ENCODE measurements at places on chromosomes 16 and 17.

DNA sequence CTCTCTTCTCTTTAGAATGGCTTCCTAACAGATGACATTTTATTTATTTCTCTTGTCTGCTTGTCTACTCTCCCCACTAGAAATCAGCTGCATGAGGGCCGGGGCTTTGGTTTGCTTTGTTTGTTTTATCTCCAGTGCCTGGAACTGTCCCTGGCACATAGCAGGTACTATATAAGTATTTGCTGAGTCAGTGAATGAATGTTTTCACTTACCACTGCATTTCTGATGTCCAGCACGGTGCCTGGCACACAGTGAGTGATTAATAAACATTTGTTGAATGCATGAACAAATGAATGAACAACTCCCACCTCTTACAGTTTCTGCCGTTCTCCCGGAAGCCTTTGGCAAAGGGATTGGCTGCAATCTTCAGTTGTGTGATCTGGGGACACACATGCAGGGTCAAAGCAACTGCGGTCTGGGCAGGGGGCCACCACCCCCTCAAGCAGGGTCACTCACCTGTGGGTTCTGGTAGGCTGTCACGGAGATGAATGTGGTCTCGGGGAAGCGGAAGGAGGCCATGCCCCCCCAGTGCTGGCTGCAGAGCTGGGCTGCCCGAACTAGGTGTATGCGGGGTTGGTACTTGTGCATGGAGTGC, 3.4 kb downstream of the TBX6 start:
- no peak for DNase-seq

DNA sequence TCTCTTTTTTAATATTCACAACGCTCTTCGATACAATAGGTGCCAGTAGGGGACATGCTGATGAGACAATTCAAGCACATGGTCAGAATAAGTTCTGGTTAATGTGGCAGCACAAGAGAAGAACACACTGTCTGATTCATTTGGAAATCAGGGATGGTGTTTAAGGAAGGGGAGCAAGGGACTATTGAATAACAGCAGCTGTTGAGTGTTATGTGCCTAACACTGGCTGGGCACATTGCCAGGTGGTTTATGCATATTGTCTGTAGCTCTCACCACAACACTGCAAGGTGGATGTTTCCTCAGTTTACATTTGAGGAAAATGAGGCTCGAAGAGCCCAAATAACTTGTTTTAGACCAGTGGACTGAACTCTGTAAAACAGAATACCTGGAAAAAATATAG, 44.2 kb downstream of the LYRM9 start:
- DNase-seq = no peak

GRCh38 chr17:48543107-48543853, 1.6 kb downstream of the HOXB2 start:
- no peak for DNase-seq

DNA sequence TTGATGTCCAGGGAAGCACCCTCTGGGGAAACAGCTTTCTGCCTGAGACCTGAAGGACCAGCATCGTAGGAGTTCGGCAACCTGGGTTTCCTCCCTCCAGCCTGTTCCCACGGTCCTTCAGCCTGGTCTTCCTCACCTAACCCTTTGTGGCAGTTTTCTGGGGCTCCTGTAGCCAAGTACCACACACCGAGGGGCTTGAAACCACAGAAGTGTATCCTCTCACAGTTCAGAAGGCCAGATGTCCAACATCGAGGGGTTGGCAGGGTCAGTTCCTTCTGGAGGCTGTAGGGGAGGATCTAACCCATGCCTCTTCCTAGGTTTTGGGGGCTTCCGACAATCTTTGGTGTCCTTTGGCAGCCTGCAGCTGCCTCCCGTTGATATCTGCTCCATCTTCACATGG, 381.0 kb upstream of the TNRC6C start:
- DNase-seq = no peak

DNA sequence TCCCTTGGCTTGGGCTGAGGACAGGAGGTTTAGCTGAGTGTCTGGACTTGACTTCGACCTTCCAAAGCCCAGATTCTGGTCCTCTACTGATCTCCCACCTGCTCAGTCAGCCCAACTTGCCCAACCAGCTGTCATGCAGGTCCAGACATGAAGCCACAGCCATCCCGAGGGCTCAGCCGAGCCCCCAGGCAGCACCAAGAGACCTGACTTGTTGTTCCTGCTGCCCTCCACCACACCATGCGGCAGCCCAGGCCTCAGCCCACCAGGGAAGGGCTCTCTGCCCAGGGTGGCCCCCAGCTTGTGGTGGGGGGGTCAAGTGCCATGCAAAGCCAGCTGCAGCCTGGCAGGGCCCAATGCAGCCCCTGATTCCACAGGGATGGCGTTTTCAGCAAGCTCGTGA, 17.2 kb upstream of the CACNG4 start:
- DNase-seq = no peak

DNA sequence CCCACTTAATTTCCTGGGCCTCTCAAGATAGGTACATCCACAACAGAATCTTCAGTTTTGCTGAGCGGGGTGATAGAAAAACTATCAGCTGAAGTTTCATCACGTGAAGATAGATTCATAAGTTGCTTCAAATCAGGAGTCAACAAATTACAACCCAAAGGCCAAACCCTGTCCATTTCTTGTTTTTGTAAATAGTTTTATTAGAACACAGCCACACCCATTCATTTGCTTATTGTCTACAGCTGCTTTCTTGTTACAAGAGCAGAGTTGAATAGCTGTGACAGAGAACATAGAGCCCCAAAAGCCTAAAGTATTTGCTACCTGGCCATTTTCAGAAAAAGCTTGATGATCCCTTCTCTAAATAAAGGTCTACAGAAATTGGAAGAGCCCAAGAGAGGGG, 300.1 kb upstream of the CDH5 start:
- DNase-seq = no peak

DNA sequence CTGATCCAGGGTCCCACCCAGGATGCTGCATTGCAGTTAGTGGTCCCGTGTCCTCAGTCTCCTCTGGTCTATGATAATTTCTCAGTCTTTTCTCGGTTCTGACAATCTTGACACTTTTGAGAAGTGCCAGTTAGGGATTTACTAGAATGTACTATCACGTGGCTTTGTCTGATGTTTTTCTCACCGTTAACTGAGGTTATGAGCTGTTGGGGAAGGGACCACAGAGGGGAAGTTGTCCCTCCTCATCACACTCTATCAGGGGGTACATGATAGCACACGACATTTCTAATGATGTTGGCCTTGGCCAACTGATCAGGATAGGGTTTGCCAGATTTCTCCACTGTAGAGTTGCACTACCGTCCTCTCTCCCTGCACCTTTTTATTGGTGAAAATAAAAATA, 250.9 kb upstream of the SDK2 start:
- no peak for DNase-seq

DNA sequence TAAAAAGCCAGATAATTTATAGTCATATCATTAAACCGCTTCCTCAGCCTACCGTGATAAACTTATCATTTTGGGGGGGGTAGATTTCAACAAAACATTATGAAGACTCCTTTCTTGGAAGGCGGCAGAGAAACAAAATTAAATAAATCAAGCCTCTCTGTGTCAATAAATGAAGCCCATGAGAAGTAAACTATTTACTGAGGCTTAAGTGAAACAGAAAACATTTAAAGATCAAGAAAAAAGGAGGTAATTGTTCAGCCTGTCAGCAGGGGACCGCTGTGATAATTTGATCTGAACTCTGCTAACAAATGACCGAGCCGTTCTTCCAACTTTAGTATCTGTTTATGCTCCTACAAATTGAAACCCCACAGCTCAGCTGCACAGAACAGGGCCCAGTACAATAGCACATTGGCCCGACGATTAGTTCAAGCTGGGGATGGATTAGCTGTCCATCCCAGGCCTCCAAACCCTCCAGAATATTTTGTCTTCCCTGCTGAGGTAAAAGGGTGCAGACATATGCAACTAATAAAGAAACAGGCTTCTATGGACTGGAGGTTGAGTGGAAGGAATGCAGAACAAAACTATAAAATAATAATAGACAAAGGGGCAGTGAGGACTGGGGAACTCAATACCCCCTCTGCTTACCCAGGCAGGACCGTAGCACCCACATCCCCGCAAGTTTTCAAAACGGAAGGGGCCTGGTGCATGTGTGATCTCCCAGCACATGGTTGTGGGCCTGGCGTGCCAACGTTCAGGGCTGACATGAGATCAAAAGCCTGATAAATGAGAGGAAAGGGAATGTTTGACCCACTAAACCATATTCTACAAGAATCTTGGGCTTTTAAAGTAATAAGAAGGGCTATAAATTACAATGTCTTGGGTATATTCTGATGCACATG, 298.1 kb upstream of the IRX5 start:
- DNase-seq = no peak

GRCh38 chr17:49382556-49382955, 20.5 kb upstream of the ZNF652 start:
- DNase-seq = no peak

DNA sequence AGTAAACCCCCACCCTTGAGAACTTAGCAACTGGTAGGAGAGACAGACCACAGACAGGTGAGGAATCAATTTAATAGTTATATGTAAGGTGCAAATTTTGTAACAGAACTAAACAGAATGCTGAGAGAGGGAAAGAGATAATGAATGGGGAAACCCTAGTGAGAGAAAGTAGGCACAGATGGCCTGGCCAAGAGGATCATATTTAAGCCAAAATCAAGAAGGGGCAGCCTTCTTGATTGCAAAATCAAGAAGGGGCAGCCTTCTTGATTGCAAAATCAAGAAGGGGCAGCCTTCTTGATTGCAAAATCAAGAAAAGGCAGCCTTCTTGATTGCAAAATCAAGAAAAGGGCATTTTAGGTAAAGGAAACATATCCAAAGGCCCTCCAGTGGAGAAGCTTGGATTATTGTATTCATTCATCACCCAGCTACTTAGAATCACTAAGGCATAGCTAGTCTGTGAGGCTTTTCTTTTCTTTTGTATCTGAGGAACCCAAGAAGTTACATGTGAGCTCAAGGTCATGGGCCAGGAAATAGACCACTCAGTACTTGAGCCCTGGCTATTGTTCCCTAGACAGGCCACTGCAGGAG, 190.6 kb downstream of the CYLD start:
- DNase-seq = no peak

Measured in D721Med (cell line).